Midbrain (tissue), 1 donor: ENCODE measurements at places on chromosomes 4 and X.

DNA sequence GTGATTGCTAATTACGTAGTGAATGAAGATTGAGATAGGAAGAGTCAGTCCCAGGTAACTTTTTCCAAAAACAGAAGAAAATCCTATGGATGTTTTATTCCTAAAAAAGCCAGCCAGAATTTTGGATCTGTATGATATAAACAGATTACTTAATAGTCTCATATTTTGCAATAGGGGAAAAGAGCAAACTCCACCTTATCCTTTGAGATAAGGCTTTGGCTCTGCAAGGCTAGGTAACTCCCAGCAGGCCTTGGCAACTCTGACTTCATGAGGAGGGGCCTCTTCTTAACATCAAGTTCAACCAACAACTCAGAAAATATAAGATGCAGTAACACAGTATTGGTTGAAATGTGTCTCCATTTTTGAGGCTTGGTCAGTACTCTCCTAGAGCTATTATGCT, 98.7 kb upstream of the SLC4A4 start:
- DNase-seq: no peak

- DNase-seq: no peak
Observed at GRCh38 chr4:109365939-109366338, 63.5 kb upstream of the COL25A1 start.

- no peak for DNase-seq
Observed at GRCh38 chr4:150005537-150005936, 72.7 kb upstream of the DCLK2 start.

GRCh38 chr4:61224573-61224972, 24.4 kb downstream of the ADGRL3 start:
- DNase-seq: no peak

DNA sequence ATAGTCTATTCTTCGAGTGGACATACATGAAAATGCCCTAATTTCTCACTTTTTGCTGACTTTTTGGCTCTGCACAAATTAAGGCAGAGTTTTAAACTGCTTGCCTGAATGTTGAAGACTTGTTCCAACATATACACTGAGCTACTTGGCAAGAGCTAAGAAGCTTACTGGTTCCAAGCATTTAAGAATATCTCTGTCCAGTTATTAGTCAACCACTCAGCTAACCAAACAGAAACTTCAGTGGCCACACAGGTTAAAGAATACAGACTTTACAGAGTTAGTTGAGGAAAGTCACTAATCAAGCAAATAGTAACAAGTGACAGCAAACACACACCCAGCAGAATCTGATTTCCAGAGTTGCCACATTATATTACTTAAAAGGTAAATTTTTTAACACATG, 35.5 kb downstream of the AMER1 start:
- DNase-seq: no peak

GRCh38 chr4:87035881-87036509, 101.2 kb downstream of the AFF1 start:
- DNase-seq: peak; percentile 29

DNA sequence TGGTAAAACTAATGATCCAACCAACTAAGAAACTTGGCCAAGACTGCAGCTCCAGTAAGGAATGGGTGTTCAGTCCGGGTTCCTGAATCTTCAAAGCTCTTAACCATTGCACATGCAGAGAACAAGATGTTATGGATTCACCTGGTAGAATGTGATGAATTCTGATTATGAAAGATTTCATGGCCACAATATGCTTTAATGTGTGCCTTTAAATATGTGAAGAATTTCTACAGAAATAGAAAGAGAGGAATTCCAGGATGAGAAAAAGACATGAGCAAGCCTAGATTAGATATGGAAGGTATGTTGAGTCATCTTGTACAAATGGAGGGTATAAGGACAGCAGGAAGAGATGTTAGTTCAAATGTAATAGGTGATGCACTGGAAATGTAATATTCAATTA, 472.2 kb upstream of the TENM3 start:
- DNase-seq: no peak

GRCh38 chr4:134470544-134470943, 269.0 kb upstream of the PABPC4L start:
- peak; percentile 6 for DNase-seq

DNA sequence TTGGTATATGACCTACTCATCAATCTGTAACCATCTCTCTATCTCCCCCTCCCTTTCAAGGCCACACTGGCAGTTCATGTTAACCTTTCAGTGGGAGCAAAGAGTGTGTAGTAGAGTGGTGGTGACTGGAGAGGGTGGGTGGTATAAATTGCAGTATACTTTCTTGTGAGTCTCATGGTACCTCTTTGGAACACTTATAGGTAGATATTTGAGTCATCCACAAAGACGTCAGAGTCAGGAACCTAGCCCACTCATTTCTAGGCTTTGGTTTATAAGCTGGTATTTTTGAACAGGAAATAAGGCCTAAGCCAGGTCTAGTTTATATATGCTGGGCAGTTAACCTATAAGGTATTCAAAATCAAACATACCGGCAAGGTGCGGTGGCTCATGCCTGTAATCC, 36.3 kb downstream of the RLIM start:
- DNase-seq: no peak

DNA sequence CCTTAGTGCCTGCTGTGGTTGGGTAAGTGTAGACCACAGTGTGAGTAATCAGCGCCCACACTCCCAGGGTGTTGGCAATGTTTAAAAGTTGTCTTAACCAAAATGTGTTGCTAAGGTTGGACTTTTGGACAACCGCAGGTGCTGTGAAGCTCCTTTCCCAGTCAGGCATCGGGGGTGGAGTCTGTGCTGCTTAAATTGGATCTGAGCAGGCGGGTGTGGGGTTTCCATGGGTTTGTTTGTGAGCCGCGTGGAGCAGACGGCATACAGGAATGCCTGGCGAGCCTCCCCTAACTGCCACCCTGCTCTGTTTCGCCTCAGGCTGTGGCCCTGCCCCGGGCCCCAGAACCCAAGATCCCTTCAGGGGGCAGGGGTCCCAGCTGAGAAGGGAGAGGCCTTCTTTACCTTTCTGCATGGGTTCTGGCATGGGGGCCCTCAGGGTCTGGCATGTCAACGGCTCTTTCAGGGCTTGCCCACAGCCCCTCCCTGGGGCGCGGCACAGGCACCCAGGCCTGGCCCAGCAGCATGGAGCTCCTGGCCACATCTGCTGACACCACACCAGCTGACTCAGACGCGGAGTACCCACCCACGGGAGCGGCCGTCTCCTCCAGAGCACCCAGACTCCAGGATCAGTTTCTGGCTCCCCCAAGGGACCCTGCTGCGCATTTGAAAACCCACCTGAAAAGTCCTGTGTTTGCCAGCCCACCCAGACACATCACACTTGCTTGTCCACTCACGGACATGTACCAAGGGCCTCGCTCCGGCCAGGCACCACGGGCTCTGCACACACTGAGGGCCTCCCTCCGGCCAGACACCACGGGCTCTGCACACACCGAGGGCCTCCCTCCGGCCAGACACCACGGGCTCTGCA, 5.1 kb upstream of the SPON2 start:
- DNase-seq: no peak

- no peak for DNase-seq
Observed at GRCh38 chr4:163666332-163666873, 171.9 kb downstream of the TMA16 start.

GRCh38 chrX:131782646-131783045, 238.8 kb downstream of the OR13H1 start:
- DNase-seq: no peak

DNA sequence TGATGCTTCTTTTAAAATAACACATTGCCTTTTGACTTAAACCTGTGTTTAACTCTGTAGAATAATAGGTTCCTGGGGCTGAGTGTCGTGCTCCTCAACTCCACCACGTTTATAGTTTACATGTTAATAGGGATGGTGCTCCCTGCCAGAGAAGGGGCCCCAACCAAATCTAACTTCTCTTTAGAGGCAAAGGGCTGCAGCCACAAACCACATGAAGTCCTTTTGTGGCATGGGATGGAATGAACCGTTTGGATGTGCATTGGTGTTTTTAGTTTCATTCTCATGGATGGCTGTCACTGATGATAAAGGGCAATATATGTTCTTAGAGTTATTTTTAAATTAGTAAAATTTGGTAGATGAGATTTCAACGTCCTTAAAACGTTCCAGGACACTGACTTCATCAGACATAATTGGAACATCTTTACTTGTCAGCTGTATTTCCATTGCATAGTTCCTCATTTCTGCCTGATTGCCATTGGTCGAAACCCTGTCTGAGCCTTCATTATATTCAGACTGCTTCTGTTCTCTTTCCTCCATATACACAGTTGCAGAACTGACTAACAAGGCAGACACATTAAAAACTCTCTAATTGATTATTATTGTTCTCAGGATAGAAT, 60.4 kb upstream of the HPF1 start:
- no peak for DNase-seq

DNA sequence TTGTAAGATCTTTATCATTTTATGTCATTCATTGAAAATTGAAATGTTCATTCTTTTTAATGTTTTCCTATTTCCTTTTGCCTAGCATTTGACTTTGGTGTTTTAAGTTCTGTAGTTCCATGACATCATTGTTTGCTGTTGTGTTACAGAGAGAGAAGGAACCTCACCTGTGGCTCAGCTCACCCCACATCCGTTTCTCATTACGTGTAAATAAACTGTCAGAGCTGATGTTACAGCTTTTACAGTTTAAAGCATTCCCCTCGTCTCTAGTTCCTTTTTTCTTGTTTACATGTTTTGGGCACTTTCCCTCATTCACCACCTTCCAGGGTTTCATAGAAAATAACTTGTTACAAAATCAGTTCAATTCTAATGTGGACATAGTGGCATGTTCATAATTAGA, 137.2 kb downstream of the FNIP2 start:
- DNase-seq: no peak

- no peak for DNase-seq
Observed at GRCh38 chr4:180207921-180208320, 2035.3 kb upstream of the TENM3 start.

GRCh38 chr4:92387459-92388069, 83.8 kb downstream of the GRID2 start:
- DNase-seq: peak; percentile 67

DNA sequence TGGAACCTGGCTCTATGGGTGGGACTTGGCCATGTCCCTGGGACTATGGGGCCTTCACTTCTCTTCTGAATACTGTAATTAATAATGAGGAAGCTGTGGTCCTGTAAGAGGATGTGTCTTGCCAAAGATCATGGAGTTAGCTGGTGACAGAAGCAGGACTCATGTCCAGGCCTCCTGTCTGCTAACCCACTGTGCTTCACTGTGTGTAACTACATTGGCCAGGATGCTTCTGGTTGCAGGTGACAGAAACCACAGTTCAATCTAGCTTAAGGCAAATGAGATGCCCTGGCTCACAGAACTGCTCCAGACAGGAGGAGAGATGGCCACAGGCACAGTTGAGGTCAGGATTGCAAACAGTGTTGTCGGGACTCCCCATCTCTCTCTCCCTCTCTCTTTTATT, 3.1 kb downstream of the MTMR1 start:
- DNase-seq: no peak

DNA sequence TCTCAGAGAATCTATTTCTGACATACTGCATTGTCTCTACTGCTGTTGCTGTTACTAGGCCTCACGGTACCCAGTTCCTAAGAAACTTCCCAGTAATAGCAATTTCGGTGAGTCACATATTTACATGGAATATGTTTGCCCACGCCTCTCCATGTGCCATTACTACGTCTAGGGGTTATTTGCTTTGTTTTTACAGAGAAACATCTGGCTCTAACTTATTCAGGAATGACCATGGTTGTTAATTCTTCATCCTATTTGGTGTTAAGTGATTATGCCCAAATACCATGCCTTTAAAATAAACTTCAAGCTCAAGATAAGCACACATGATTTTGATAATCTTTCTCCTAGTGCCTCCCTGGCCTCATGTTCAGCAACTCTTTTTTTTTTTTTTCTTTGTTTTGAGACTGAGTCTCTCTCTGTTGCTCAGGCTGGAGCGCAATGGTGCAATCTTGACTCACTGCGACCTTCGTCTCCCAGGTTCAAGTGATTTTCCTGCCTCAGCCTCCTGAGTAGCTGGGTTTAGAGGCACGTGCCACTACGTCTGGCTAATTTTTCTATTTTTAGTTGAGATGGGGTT, 101.0 kb upstream of the HS3ST1 start:
- no peak for DNase-seq

DNA sequence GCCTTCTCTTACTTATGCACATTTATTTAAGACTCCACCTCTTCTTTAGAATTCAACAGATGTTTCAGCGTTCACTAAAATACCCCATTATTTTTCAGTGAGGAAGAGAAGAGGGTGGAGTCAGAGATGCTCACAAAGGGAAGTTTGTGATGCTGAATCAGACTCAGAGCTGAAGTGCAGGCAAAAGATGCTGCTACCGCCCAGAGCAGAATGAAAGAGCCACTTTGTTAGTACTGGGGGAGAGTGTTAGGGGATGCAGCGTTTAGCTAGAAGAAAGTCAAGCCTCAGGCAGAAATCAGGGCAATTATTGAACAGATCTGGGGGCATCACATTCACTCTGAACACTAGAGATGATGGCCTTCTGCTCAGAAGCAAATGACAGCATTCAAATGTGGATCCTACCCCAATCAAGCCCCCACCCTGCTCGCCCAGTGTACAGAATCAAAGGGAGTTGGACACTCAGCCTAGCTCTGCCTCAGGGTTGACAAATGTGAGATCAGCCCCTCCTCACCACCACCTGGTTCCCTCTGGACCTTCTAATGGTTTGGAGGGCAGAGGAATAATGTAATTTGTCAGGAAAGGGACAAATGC, 138.3 kb downstream of the UNC5C start:
- peak; percentile 84 for DNase-seq

DNA sequence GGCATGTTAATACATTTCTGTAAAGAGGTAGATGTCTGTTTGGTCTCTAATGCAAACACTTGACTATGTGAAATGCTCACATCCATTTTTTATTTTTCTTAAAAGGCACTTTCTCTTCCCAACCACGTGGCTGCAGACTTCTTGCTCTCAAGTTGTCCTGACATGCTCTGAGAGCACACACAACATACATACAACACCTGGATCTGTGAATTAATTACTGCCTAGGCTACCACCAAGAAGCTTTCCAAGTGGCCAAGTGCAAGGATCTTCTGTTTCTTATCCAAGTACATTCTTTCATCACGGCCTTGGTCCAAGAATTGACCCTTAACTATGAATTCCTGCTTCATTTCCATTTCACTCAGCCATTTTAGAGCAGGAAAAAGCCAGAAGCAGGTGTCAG, 110.8 kb downstream of the SPRY1 start:
- no peak for DNase-seq

GRCh38 chr4:92362028-92362427, 58.3 kb downstream of the GRID2 start:
- no peak for DNase-seq

DNA sequence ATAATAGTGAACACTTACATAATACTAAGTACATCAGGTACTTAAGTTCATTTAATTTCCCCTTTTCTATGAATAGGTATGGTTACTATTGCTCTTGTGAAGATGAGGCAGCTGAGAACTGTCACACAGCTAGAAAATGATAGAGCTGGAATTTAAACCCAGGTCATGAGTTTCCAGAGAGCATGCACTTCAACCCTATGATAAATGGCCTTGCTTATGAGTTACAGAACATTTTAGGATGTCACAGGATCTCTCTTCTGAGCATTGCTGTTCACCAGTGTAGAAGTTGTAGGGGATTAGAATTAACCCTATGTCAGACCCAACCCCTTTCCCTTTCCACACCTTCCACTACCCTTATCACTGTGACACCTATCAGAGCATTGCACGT, 46.5 kb upstream of the TMEM33 start:
- DNase-seq: no peak

- no peak for DNase-seq
Observed at GRCh38 chrX:45196701-45197100, 4.0 kb downstream of the DIPK2B start.
